Spinal cord (tissue), 10 donors: ENCODE measurements at places on chromosomes 5 and 9. TPM values are rescaled to one million over a fixed set of nuclear protein-coding genes. Genes with fewer than 3 reads are reported as not detected.

Gene RLN1
- 0.50 TPM for polyA plus RNA-seq

Gene PAEP
- 0.42 TPM for polyA plus RNA-seq

Gene ACOT12
- polyA plus RNA-seq, result 0.80 TPM

Gene PDLIM7
- 61.1 TPM for polyA plus RNA-seq

Gene SPAG8
- 16.5 TPM for polyA plus RNA-seq

Gene KCNV2
- 0.57 TPM for polyA plus RNA-seq

- no peak overlapping the region for H3K27ac ChIP-seq
- peaks cover 5% of the 10 kb centered on the region for H3K4me1 ChIP-seq
These were observed 6.3 kb downstream of the PDE6A start for GRCh38 chr5:149938279-149938678.

DNA sequence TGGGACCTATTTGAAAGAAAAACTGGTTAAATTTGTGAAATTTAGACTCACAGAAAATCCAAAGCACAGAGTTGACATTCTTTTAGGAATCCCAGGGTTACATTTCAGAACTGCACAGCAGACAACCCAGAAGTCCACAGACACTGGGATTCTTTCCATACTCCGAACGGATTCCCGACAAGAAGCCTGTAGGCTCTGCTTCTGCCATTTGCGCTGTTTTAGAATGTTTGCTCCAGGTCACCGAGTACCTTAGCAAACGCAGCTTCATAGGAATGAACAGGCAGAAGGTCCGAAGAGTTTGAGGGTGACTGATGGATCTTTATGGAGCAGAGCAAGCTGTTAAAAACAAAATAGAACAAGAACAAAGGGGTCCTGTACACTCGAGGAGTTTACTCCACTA is 84.5 kb upstream of the NFIB start:
- no peak for DNase-seq
- peak overlapping the region; percentile 6 for H3K4me3 ChIP-seq
- H3K4me1 ChIP-seq, result peaks cover 7% of the 10 kb centered on the region
- no peaks in the 10 kb centered on the region for H3K36me3 ChIP-seq
- H3K27me3 ChIP-seq, result no peaks in the 10 kb centered on the region

DNA sequence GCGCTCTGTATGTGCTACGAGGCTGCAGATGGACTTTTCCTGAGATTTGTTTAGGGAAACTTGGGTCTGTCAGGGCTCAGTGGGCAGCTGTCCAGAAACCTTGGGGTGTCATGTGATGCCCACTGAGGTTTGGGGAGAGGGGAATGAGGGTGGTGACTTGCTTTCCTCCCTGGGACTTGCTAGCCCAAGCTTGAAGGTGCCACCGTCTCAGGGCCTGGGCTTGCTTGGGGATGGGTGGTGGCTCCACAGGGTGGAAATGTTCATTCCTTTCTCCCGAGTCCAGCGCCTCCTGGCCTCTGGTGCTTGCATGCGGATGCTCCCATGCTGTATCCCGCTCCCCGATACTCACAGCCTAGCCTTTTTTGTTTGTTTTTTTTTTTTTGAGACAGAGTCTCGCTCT is 33.3 kb downstream of the ZNF618 start:
- H3K36me3 ChIP-seq, result no peaks in the 10 kb centered on the region
- no peak overlapping the region for H3K27ac ChIP-seq
- no peak for DNase-seq
- no peak overlapping the region for H3K4me3 ChIP-seq
- H3K27me3 ChIP-seq, result no peaks in the 10 kb centered on the region
- H3K4me1 ChIP-seq, result peaks cover 12% of the 10 kb centered on the region

DNA sequence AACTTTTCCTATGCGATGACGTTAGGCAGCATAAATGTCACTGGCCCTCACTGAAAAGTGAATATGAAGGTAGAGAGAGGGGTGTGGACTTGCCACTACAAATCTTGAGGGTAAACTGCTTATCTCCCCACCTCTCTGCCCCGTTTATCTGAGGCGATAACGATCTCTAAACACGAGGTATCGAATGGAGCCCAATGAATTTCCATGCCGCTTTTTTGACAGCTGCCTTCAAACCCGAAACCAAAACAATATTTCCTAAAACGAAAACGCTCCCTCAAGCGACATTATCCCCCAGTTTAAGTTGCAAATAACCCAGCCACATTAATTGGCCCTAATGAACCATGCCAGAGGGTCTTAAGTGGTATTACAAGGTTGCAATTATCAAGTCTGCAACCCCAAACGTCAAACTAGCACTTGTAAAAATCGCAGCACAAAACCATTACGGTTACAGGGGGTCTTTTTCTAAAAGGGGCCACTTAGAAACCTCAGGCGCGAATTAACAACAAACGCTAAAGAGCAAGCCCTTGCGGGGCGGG is 1.4 kb downstream of the NR3C1 start:
- H3K4me3 ChIP-seq, result peak overlapping the region; percentile 74
- DNase-seq, result no peak
- H3K36me3 ChIP-seq, result no peaks in the 10 kb centered on the region
- H3K27ac ChIP-seq, result peak overlapping the region; percentile 69

DNA sequence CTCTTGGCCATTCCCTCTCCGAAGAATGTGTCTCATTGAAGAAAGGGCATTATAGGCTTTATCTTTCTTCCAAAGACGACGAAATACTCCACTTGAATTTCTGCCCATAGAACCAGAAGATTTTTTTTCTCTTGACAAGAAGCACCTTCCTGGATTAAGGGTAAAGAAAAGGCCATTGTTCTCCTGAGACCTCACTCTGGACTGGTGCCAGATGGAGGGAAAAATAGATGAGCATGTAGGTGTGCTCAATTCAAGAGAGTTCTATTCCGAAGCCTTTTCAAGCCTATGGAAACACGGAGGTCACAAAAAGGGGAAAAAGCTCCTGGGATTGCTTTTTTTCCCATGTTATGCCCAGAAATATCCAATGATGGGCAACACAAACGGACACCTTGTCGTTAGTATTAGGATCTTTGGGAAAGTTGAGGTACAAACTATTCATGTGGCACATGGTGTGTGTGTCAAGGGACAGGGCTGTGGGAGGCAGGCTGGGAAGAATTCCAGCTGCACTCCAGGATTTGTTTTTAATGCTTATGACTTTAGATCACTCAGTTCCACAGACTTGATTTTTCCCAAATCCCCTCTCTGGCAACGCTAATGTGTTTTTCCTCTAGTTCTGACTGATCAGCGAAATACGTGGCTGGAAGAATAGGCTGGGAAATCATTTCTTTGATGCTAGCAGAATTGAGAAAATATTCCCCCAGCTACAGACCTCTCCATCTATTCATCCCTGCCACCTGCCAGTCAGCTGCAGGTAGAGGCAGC is 89.9 kb downstream of the SIL1 start:
- DNase-seq, result no peak
- no peak overlapping the region for H3K4me3 ChIP-seq
- H3K4me1 ChIP-seq, result peaks cover 40% of the 10 kb centered on the region
- no peaks in the 10 kb centered on the region for H3K27me3 ChIP-seq
- peak overlapping the region; percentile 29 for H3K27ac ChIP-seq
- H3K36me3 ChIP-seq, result no peaks in the 10 kb centered on the region

DNA sequence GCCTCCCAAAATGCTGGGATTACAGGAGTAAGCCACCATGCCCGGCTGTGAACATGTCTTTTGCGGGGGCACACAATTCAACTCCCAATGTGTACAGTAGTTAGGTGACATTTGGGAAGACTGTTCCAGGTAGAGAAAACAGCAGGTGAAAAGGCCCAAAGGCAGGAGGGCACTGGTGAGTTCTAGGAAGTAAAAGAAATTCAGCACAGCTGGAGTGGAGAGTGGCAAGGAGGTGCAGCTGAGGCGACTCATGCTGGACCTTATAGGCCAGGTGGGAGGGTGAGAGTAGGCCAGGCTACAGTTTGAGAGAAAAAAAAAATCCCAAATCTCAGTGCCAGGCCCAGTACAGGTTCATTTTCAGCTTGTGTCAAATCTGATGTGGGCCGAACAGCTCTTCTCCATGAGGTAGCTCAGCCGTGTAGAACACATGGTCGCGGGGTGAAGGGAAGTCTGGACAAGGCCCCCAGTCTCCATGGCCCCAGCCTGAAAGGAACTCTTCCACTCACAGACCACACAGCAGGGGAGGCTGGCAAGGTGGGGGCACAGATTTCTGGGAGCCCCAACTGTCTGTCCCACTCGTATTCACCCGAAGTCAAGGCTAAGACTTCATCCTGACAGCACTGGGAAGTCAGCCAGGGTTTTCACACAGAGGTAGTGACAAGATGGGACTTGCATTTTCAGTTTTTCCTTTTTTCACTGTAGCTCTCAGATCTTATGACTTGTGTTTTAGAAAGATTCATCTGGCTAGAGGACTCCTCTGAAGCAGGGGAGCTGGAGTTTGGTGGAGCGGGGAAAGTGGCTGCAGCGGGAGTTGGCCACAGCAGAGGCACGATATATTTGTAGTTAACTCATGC is 4.5 kb upstream of the HNRNPAB start:
- peaks cover 12% of the 10 kb centered on the region for H3K4me1 ChIP-seq
- no peak for DNase-seq
- H3K4me3 ChIP-seq, result no peak overlapping the region
- no peak overlapping the region for H3K27ac ChIP-seq
